ENCODE measurements at places on chromosomes 1 and 21.

- DNase-seq, result no peak
Measured at GRCh38 chr1:246934765-246935164, 3.0 kb upstream of the AHCTF1 start.

DNA sequence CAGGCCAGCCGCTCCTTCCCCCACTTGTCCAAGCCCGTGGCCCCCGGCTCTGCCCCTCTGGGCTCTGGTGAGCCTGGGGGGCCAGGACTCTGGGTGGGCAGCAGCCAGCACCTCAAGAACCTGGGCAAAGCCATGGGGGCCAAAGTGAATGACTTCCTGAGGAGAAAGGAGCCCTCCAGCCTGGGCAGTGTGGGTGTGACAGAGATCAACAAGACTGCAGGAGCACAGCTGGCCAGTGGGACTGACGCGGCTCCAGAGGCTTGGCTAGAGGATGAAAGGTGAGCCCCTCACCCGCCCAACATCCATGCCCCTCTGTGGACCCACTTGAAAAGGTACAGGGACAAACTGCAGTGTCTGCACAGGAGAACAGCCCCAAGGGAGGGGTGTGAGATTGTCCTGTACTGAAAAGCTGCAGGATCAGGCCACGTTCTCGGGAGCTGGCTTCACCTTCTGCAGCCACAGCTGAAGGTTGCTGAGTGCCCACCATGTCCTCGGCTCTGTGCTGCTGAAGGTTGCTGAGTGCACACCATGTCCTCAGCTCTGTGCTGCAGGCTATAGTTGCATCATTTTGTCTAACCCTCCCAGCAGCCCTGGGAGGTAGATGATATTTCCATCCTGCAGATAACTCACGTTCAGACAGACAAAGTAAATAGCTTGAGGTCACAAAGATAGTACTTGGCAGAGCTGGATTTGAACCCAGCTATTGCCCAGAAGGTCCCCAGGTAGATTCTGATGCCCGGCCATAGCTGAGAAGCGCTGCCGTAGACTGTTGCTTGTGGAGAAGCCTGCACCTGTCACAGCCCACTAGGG is 618 bp downstream of the C1orf226 start:
- DNase-seq, result no peak

DNA sequence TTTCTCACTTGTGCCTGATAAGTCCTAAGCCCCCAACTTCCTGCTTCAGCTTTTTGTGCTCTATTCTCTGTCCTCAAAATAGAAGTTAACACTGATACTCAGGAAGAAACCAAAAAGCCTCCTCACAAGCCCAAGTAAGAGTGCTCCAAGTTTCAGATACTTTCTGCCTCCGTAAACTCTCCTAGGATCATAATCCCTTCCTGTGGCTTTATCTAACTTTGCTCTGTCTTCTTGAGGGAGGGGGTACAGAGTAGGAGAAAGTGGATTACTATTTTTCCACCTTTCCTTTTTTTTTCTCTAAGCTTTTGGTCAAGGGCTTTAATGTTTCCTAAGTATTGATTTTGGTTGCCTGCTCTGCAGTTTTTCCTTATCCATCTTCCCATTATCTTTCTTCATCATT is 54.6 kb downstream of the DPH5 start:
- no peak for DNase-seq

- peak; percentile 90 for DNase-seq
Measured at GRCh38 chr1:29793101-29793546, 556.8 kb downstream of the PTPRU start.

DNA sequence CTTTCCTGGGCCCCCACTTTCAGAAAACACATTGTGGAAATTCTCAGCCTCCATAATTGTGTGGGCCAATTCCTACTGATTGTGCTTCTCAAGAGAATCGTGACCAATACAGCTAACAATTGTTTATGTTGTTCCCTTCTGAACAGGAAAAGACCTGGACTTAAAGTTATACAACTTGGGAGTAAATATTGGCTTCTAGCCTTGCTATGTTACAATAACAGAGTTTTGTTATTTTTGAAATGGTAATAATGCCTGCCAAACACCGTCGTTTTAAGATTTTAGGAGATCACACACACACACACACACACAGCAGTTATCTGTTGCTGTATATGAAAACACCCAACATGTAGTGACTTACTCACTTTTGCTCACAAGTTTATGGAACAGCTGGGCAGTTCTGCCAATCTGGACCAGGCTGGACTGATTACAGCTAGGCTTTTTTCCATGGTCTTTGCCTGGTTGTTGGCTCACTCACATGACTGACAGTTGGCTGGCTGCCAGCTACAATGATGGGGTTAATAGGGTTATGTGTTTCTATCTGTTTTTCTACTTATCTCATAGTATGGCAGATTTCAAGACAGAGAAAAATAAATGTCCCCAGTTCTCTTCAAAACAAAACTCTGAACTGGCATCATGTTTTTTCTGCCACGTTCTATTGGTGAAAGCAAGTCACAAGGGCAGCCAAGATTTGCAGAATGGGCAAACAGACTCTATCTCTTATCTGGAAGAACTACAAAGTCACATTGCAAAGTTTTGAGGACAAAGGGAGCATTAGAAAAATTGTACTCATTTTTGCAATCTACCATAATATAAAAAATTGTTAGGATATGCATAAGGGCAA is 447.5 kb downstream of the NEGR1 start:
- no peak for DNase-seq

DNA sequence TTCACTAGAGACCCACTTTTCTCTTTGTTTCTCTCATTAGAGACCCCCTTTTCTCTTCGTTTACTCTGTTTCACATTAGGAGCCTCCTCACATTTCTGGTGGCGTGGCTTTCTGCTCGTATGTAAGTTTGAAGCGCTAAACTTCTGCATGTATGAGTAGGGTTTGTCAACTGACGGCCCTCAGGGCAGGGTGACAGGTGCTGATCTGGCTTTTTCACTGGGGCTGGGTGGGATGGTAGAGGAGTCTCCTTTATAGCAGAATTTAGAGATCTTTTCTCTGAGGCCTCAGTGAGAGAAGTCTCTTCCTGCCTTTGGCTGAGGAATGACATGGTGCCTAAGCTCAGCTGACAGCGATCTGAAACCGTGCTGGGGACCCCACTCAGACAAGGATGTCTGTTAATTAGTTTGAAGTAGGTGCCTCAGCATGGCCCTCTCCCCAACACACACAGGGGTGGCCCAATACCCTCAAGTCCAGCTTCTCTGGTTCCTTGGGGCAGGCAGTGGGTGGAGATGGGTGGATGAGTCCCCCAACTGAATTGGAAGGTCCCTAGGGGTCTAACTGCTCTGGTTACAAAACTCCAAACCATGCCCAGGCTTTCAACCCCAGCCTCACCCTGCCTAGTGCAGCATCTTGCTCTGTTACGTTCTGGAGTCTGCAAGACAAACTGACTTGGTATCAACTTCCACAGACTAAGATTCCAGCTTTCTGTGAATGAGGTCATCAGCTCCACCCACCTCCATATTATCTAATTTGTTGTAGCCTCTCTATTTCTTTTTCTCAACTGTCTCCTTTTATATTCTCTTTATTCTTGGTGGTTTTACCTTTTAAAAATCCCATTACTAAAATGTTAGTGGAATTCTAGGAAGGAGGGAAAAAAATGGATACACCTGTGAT is 3.2 kb downstream of the SLC1A7 start:
- no peak for DNase-seq

DNA sequence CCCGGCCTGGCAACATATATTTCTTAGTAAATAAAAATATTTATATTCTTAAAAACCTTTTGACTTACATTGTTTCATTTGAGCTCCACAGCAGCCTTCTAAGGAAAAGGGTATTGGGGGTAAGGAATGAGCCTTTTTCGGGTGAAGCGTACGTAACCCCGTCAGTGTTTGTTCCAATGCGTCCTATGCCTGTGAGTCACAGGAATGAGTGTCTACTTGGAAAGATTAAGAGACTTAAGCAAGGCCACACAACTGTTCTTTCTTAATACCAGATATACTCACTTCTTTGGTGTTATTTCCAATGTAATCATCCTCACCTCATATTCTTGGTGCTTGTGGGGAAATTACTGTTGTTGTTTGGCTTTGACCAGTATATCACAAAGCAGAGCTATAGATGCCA is 22.7 kb downstream of the WDTC1 start:
- no peak for DNase-seq

DNA sequence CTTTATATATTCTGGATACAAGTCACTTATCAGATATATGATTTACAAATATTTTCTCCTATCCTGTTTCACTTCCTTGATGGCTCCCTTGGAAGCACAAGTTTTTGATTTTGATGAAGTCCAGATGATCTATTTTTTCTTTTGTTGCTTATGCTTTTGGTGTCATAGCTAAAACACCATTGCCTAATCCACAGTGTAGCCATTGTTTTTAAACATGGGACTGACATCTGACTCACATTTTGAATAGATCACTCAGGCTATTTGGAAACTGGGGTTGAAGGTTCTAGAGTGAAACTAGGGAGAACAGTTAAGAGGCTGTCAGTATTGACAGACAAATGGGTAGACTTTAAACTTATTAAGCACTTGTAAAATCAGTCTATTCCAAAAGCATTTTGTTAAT is 16.6 kb downstream of the AK4 start:
- DNase-seq, result no peak

DNA sequence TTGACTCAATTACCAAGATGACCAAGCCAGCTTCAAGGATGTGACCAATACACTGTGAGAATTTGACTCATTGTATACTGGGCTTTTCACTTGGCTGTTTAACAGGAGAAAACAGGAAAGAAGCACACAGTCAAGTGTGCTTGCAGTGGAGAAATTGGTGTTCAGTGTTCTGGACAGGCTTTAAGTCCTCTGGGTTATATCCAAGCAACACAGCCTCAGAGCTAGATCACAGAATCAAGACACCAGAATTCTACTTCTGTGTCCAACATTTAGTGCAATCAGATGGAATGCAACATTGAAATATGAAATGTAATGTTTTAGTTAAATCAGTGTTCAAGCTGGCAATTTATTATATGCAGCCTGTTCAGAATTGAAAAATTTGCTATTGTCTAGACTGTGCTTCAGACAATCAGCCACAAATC is 694.4 kb downstream of the LTN1 start:
- no peak for DNase-seq

GRCh38 chr1:31585736-31586365 is 9.5 kb downstream of the TINAGL1 start:
- no peak for DNase-seq

GRCh38 chr1:175192111-175192629 is 406 bp downstream of the KIAA0040 start:
- peak; percentile 63 for DNase-seq

- no peak for DNase-seq
Measured at GRCh38 chr1:205523261-205523890, 18.9 kb downstream of the CDK18 start.

- no peak for DNase-seq
Measured at GRCh38 chr1:201648066-201648906, 109.4 kb downstream of the NAV1 start.

- peak; percentile 69 for DNase-seq
Measured at GRCh38 chr1:187038784-187039183, 210.0 kb downstream of the PLA2G4A start.

GRCh38 chr1:172970186-172970585 is 80.6 kb downstream of the TNFSF18 start:
- no peak for DNase-seq

DNA sequence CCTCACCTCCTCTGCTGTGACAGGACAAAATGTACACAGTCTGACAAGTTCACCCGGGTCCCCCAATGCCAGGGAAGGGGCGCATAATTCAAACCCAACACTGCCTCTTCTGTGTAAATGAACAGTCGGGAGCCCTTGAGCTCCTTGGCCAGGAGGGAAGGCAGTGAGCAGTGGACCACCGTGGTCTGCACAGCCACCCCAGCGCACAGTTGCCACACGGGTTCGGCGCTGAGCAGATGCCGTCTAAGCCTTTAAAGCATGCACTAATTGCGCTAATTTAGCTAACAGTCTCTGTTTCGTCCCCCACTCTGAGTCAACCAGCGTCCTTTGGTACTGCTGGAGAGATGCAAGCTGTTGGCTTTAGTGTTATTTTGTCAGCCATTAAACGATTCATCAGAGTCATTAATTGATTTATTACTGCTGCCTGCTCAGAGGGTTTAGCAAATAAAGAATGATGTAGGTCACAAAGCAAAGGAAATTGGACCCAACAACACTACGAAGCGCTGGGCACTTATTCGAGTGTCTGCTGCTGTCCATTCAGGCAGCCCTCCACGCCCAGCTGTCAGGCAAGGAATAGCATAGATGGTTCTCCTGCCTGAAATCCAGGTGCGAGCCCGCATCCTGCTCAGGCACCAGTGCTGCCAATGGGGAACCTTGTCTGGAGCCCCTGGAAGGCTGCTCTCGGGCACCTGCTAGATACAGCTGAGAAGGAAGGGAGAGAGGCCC is 91.5 kb downstream of the MRPL37 start:
- no peak for DNase-seq

- DNase-seq, result peak; percentile 12
Measured at GRCh38 chr1:67683766-67684525, 1.1 kb upstream of the GADD45A start.

DNA sequence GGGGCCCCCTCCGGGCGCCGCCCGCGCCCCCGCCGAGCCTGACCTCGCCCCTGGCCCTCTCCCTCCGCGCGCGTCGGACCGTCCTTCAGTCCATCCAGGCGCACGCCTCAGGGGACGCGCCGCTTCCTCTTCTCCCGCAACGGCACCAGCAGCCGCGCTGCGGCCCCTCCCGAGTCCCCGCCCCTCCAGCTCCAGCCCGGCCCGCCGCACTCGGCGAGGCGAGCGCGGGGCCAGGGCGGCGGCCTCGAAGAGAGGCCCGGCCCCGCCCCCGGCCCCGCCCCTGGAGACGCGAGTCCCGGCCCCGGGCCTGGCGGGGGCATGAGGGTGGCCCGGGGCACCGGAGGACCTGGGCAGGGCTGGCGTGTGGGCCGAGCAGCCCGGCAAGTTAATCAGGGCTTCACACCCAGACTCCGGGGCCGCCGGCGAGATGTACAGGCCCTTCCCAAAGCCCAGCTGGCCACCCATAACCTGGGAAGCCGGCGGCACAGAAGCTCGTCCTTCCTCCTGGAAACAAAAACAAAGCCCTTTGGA is at the start of gene IGSF3:
Gene IGSF3 (minus strand): TSS at position 159 of the 531 bp plus-strand sequence. CDS start 1,407 bp downstream, outside the sequence.
- peak; percentile 73 for DNase-seq

GRCh38 chr1:62870148-62870547 is 86.2 kb downstream of the ATG4C start:
- DNase-seq, result no peak

DNA sequence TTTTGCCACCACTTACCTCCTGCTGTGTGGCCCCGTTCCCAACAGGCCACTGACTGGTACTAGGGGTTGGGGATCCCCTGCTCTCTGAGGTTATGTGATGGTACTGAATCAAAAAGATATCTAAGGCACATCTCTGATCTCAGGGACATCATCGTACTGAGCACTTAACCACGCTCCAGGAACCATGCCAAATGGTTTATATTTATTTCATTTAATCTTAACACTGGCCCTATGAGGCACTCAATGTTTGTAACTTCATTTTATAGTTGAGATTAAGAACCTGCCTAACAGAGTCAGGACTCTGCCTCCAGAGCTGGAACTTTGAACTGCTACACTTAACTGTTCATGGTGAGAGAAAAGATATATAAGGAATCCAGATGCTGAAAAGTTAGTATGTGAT is 98.0 kb upstream of the HP1BP3 start:
- no peak for DNase-seq

- no peak for DNase-seq
Measured at GRCh38 chr1:73887412-73887811, 310.6 kb downstream of the LRRIQ3 start.
